Fibroblast of skin of right biceps (primary cell): ENCODE measurements at places on chromosomes 12 and 14.

GRCh38 chr14:89000007-89000942, 175.8 kb downstream of the TTC8 start:
- DNase-seq, result peak; percentile 98

- DNase-seq, result no peak
Observed at GRCh38 chr12:89379148-89379838, 27.0 kb upstream of the DUSP6 start.

DNA sequence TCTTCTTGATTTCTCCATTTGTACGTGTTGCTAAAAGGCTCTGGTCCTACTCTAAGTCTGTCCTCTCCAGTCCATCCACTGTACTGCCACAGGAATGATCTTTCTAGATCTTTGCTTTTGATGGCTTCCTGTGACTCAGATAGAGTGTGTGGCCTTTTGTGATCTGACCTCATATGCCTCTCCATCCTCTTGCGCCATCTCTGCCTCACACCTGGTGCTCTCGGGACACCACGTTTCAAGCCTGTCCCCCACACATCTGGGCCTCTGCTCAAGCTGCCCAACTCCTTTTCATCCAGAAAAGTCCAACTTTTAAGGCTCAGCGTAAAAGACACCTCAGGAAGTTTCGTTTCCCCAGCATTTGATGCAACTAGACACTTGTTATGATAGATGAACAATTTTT, 39.0 kb downstream of the DCAF4 start:
- DNase-seq, result peak; percentile 25

DNA sequence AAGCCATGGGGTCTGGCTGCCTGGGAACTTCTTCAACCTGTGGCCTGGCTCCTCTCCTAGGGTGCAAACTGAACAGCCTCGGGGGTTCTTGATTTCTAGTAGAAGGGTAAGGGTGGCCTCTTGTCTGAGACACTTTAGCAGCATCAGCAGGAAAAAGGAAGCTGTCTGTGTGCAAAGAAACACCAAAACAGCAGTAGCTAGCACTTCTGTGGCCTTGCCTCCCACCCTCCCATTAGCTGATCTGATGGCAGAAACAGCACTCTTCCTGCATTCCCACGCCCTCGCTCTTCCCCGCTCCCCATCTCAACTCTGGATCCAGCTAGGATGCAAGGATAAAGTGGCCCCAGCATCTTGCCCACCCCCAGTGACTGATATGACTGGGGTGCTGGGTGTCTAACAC, 20.7 kb downstream of the SLC7A8 start:
- no peak for DNase-seq

DNA sequence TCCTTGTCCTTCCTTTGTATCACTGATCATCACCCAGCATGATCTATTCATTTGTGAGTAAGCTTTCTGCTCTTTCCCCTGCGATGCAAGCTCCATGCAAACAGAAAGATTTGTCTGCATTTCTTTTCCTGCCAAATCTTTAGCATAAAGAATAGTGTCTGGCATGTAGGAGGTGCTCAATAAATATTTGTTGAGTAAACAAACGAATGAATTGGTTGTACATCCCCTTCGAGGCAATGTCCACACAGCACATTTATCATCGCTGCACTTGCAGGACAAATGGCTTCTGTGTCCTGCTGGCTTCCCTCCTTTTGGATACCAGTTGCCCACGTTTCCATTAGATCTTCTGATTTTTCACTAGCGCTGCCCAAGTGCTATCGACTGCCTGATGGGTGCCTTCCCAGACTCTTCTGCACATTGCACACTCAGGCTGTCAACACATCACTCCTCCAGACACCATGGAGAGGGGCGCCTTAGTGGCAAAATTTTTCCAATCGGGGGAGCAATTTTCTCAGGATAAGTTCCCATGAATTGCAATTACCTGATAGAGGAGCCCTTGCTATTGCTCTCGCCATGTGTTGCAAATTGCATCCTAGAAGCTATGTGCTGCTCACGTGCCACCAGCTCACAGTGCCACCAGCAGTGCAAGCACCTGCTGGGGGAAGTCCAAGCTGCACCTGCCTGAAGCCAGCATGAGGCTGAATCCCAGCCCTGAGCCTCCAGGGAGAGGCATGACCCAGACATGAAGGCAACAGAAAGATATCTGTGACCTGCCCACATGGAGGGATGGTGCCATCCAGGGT, 206.6 kb downstream of the KIF26A start:
- DNase-seq, result no peak

- no peak for DNase-seq
Observed at GRCh38 chr14:54427871-54428270, 13.3 kb downstream of the CNIH1 start.

- DNase-seq, result no peak
Observed at GRCh38 chr14:57866199-57866705, 360 bp upstream of the SLC35F4 start.

- DNase-seq, result peak; percentile 52
Observed at GRCh38 chr12:106106061-106106566, 32.6 kb downstream of the NUAK1 start.

- DNase-seq, result no peak
Observed at GRCh38 chr12:101040936-101041335, 169.1 kb downstream of the SLC5A8 start.

GRCh38 chr12:129771238-129771637, 132.6 kb downstream of the TMEM132D start:
- DNase-seq, result no peak

GRCh38 chr12:113075137-113075683, 18.7 kb downstream of the DTX1 start:
- no peak for DNase-seq

DNA sequence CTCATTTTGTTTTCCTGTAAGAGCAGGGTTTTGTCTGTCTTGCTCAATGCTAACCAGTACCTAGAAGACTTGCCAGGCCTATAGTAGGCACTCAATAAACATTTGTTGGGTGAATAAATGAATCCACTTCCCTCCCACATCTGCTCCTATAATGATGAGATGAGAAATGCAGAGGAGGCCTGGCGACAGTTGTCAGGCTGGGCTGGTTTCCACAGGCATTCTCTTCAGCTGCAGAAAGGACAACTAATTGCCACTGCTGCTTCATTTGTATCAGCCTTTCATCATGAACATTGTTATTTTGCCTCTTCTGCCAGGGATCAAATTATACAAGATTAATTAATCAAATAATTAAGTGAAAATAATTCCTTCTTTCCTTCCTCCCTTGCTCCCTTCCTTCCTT, 82.0 kb upstream of the PTHLH start:
- DNase-seq, result no peak

DNA sequence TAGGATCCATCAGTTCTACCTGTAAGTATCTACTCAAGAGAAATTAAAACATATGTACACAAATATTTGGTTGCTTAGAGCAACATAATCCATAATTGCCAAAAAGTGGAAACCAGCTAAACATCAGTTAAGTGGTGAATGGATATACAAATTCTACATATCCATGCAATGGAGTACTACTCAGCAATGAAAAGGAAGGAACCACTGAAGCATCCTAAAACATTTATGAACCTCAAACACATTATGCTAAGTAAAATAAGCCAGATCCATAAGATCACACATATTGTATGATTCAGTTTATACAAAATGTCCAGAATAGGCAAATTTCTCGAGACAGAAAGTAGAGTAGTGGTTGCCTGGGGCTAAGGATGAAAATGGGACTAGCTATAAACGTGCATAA, 8.4 kb upstream of the ARHGAP5 start:
- DNase-seq, result no peak

- DNase-seq, result no peak
Observed at GRCh38 chr12:55679691-55680090, 28.0 kb downstream of the ITGA7 start.

- DNase-seq, result peak; percentile 35
Observed at GRCh38 chr12:21416511-21417121, 20.8 kb upstream of the PYROXD1 start.

DNA sequence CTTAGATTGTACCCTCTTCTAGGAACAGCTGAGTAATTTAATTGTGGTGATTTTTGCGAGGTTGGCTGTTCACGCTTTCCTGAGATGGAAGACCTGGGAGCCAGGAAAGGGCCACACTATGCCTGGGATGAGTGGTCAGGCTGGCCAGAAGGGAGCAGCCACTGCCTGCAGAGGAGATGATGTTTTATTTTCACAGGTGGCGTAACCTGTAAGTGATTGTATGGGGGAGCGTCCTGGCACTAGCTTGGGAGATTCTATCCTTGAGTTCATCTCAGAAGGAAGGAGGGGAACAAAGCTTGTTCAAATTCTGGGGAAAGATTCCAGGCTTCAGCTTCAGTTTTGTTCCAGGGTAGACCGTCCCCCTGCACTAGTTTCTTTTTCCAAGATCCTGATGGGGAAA, 1.2 kb downstream of the RPH3A start:
- no peak for DNase-seq

DNA sequence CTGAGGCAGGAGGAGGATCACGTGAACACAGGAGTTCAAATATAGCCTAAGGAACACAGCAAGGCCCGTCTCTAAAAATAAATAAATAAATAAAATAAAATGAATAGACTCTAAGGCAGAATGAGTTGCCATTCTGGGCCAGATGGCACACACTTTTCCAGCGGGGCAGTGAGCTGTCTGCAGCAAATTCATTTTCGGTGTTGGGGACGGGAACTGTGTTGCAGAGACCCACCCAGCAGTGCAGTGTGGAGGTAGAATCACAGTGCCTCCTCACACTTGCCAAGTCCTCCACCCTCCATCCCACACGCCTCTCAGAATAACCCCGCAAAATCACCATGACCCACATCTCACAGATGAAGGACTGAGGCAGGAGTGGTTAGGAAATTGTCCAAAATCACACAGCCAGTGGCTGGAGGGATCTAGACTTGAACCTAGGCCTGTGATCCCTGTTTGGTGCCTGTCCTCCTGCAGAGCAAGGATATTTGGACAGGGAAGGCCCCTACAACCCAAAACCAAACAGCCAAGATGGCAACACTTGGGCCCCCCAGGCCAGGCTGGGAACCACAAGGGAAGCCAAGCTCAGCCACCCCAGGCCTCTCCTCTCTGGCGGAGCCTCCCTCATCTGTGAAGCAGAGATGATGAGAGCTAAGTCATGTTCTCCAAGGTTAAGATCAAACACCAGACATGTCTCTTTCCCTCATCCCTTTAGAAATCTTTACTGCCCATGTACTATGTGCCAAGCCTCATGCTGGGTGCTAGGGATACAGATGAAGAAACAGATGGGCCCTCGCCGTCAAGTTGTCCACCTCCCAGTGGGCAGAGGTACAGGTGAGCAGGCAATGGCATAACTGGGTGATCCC, 152.7 kb downstream of the DPF3 start:
- no peak for DNase-seq

GRCh38 chr14:76461886-76462285, 85.9 kb downstream of the ESRRB start:
- DNase-seq, result no peak

- no peak for DNase-seq
Observed at GRCh38 chr14:94330857-94331256, 7.7 kb upstream of the SERPINA6 start.

GRCh38 chr12:52600071-52600470, 1.2 kb downstream of the KRT72 start:
- no peak for DNase-seq

- DNase-seq, result peak; percentile 64
Observed at GRCh38 chr14:86847140-86847539, 1145.8 kb downstream of the GALC start.

DNA sequence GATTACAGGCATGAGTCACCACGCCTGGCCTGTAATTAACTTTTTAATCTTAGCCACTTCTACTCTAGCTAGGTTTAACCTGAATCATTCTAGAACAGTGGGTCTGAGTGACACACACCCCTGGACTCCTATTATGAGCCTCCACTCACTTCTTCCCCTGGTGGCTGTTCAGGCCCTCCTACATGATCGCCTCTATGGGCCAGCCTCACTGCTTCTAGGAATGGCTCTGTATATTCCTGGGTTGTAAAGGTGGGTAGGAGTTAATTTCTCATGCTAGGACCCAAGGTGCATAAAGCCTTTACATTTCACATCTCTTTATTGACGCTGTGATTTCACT, 8.0 kb upstream of the RNU6-8 start:
- no peak for DNase-seq

- no peak for DNase-seq
Observed at GRCh38 chr12:106436164-106436563, 78.6 kb downstream of the POLR3B start.

DNA sequence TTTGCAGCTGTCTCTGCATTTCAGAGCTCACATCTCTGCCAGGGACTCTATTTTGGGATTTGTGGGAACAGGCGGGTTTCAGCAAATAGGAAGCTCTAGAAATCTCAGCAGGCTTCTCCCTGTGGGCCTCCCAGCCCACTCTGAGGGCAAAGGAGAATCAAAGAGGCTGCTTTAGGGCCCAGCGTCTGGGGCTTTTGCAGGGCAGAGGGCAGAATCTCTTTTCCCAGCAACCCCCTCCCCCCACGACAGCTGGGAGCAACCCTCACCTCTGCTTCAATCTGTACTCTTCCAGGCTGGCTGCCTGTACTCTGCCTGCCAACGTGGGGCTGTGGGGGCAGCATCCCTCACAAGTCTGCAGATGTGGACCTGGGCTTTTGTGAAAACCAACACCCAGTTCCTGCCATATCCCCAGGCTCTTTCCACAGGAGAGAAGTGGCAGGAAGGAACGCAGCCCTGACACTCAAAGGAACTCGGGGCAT, 529.6 kb upstream of the TBX3 start:
- no peak for DNase-seq

- no peak for DNase-seq
Observed at GRCh38 chr12:41344776-41345470, 156.8 kb downstream of the PDZRN4 start.

DNA sequence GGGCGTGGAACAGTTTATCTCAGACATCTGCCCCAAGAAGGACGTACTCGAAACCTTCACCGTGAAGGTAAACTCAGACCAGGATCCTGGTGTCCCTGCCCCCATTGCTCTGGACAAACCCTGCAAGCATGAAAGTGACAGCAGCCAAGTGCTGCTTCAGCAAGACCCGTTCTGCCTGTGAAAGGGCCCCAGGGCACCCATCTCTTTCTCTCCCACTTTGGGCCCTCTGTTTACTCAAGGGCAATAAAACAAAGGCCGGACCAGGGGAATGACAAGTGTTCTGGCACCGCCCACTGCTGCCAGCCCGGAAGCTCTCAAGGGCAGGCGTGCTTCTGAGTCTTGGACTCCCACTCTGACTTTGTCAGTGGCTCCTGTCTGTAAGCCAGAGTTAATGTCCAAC, 35.3 kb downstream of the CD9 start:
- DNase-seq, result no peak

DNA sequence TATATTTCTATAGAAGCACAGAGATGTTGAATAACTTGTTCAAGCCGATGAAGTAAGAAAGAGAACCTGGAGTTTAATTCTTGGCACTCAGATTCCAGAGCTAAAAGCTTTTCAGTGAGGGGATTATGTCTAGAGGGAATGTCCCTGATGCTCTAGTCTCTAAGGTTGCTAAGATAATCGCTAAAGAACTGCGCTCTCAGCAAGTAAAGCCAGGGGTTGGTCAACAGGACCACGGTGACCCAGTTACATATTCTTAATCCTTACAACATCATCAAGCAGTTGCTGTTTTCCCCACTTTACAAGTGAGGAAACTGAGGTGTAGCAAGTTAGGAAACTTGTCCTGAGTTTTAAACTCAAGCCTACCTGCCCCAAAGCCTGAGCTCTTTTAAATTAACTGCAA, 110.8 kb downstream of the DAD1 start:
- DNase-seq, result no peak

- DNase-seq, result no peak
Observed at GRCh38 chr14:51844081-51844881, 16.1 kb upstream of the GNG2 start.

- peak; percentile 55 for DNase-seq
Observed at GRCh38 chr12:87953256-87953860, 75.8 kb downstream of the C12orf50 start.
